Stimulated activated CD8-positive, alpha-beta memory T cell treated with anti-CD3 and anti-CD28 coated beads, Interleukin-7, amount 100 ng/mL, for 1 hour (primary cell): ENCODE measurements at places on chromosomes 12 and 14.

GRCh38 chr12:27163894-27164293 is 80.2 kb upstream of the STK38L start:
- DNase-seq, result no peak

GRCh38 chr12:15861404-15861803 is 20.8 kb upstream of the STRAP start:
- DNase-seq, result no peak

- DNase-seq, result no peak
These were observed 30.6 kb upstream of the CLEC14A start for GRCh38 chr14:38286452-38286851.

GRCh38 chr12:111841236-111841749 is 735 bp upstream of the MAPKAPK5 start:
- DNase-seq, result no peak

GRCh38 chr14:73796893-73797542 is 54.6 kb upstream of the PTGR2 start:
- DNase-seq, result no peak

DNA sequence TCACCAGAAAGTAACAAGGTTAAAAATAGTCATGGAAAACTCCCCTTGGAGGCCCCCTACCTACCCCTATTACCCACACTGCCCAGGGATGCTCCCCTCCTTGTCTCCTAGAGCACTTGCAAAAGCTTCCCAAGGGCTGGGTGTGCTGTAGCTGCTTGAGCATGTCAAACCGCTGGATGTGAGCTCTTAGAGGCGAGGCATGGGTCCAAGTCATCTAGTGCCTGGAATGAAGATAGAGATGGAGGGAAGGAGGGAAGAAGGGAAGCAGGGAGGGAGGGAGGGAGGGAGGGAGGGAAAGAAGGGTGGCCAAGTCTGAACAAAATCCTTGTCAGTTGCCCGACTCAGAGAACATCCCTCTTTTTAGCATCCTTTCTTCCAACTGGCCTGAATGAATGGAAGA is 43.1 kb downstream of the LTBP2 start:
- no peak for DNase-seq

GRCh38 chr12:5185435-5186069 is 141.9 kb downstream of the KCNA5 start:
- DNase-seq, result no peak

GRCh38 chr14:35113308-35113950 is 8.4 kb downstream of the PPP2R3C start:
- DNase-seq, result no peak

GRCh38 chr14:64035143-64035542 is 182.3 kb downstream of the SYNE2 start:
- DNase-seq, result no peak

- DNase-seq, result no peak
These were observed 144.5 kb downstream of the PHETA1 start for GRCh38 chr12:111224186-111225066.

GRCh38 chr14:20560961-20561360 is at the start of gene RNASE9:
Gene RNASE9, minus strand, starts transcription at chr14:20561047.
- DNase-seq, result no peak

- DNase-seq, result no peak
These were observed 9.8 kb upstream of the ABHD12B start for GRCh38 chr14:50862036-50862570.

DNA sequence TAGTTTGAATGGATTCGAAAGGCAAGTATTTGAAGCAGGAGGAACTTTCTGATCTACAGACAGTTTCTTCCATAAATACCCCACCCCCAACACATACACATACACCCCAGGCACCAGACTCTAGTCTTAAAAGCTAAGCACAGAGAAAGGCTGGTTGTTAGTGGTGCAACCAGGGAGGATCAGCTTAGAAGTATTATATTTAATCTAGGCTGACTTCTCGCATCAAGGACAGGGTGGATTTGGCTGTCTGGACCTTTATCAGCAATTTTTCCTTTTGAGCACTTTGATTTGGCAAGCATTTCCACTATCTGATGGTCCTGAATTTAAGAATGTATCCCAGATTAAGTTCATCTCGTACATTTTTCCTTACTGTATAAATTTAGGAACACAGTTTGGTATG is 1489.8 kb upstream of the FLRT2 start:
- no peak for DNase-seq

- no peak for DNase-seq
These were observed 102.2 kb downstream of the ERC1 start for GRCh38 chr12:1093166-1093751.

GRCh38 chr12:2372178-2372577 is 319.4 kb downstream of the CACNA1C start:
- DNase-seq, result no peak

GRCh38 chr12:131372706-131373195 is 338.1 kb upstream of the SFSWAP start:
- DNase-seq, result no peak

DNA sequence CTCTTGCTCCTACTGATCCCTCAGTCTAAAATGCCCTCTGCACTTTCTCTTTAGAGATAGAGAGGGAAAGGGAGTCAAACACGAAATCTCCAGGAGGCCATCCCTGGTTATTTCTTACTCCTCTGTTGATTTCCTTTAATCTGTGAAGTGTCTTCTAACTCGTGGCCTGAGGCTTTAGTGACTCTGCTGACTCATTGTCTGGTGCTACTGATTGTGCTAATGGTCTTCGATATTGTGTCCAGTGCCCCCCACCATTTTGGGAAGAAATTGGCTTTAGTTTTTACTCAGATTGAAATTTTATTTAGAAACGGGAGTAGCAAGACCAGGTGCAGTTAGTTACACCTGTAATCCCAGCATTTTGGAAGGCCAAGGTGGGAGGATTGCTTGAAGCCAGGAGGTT is 839 bp downstream of the CLEC9A start:
- DNase-seq, result no peak

- no peak for DNase-seq
These were observed 18.3 kb downstream of the BMP4 start for GRCh38 chr14:53938136-53938837.

DNA sequence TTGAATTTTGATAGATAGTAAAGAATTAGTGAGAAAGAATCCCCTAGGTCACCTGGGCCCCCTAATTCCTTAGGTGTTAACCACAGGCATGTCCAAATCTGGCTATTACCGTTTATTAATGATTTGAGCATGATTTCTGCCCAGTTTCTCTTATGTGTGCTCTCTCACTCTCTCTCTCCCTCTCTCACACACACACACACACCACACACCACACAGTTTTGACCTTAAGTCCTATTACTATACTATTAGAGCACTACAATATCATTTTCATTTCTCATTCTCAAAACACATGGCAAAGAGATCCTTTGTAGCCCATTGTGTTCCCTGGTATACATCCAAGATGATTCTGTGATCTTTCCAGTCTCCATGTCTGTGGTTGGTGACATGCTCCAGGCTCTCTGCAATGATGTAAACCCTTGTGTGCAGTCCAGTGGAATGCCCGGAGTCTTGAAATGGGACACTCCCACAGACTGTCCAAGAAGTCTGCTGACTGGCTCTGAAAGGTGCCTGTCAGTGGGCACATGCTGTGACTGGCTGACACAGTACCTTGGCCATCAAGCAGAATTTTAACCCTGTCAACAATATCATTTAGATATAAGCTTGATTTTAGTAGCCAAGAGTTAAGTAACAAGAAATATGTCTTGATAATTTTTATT is 96.2 kb downstream of the FIGNL2 start:
- DNase-seq, result no peak

- DNase-seq, result no peak
These were observed 1.8 kb upstream of the CEP170B start for GRCh38 chr14:104863131-104863862.

DNA sequence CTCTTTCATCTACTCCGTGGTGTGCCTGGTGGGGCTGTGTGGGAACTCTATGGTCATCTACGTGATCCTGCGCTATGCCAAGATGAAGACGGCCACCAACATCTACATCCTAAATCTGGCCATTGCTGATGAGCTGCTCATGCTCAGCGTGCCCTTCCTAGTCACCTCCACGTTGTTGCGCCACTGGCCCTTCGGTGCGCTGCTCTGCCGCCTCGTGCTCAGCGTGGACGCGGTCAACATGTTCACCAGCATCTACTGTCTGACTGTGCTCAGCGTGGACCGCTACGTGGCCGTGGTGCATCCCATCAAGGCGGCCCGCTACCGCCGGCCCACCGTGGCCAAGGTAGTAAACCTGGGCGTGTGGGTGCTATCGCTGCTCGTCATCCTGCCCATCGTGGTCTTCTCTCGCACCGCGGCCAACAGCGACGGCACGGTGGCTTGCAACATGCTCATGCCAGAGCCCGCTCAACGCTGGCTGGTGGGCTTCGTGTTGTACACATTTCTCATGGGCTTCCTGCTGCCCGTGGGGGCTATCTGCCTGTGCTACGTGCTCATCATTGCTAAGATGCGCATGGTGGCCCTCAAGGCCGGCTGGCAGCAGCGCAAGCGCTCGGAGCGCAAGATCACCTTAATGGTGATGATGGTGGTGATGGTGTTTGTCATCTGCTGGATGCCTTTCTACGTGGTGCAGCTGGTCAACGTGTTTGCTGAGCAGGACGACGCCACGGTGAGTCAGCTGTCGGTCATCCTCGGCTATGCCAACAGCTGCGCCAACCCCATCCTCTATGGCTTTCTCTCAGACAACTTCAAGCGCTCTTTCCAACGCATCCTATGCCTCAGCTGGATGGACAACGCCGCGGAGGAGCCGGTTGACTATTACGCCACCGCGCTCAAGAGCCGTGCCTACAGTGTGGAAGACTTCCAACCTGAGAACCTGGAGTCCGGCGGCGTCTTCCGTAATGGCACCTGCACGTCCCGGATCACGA is 2.2 kb downstream of the SSTR1 start:
- no peak for DNase-seq

- no peak for DNase-seq
These were observed 35.6 kb downstream of the GCH1 start for GRCh38 chr14:54867011-54867410.

DNA sequence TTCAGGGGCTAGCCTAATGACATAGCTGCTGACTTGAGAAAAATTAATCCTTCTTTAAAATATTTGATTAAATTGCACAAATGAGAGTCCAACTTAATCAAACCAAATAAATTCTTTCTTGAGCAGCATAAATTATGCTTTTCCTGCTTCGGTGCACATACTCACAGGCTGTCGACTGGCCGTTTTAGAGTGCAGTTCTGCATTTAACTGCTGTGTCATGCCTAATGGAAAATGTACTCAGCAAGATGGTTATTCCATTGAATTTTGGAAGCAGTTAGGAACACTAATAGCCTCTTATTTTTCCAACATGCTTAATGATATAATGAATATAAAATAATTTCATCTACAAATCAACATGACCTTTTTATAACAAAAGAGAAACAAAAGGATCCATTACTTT is 266.1 kb upstream of the LRIG3 start:
- DNase-seq, result no peak
